ENCODE measurements at places on chromosomes 11 and 22.

DNA sequence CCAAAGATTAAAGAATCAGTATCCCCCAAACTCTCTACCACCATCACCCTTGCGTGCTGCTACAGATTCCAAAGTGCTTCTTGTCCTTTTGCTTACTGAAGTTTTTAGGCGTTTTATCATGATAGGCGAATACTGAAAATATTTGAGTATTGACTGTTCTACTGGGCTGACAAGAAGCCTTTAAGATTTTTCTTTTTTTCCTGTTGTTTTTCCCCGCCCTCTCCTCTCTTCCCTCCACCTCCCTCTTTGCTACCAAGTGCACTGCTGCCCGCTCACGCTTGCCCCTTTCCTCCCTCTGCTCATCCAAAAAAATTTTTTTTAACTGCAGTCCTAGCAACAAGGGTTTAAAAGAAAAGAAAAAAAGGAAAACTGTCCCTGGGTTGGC lies 679 bp downstream of the SPCS2 start:
- DNase-seq = no peak

GRCh38 chr11:121570453-121570852 lies 117.7 kb upstream of the SORL1-AS1 start:
- no peak for DNase-seq

DNA sequence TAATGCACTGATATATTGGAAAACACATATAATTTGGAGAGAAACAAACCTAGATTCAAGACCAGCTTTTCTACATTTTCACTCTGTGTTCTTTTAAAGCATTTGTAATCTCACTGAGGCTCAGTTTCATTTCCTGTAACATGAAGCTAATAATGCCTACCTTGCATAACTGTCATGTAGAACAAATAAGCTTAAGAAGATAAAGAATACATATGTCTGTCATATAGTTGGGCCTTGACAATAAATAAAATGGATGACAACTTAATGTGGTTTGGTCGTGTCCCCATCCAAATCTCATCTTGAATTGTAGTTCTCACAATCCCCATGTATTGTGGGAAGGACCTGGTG lies 35.2 kb upstream of the FIBIN start:
- DNase-seq = no peak

GRCh38 chr11:68251765-68252164 lies 20.0 kb downstream of the C11orf24 start:
- DNase-seq = no peak

DNA sequence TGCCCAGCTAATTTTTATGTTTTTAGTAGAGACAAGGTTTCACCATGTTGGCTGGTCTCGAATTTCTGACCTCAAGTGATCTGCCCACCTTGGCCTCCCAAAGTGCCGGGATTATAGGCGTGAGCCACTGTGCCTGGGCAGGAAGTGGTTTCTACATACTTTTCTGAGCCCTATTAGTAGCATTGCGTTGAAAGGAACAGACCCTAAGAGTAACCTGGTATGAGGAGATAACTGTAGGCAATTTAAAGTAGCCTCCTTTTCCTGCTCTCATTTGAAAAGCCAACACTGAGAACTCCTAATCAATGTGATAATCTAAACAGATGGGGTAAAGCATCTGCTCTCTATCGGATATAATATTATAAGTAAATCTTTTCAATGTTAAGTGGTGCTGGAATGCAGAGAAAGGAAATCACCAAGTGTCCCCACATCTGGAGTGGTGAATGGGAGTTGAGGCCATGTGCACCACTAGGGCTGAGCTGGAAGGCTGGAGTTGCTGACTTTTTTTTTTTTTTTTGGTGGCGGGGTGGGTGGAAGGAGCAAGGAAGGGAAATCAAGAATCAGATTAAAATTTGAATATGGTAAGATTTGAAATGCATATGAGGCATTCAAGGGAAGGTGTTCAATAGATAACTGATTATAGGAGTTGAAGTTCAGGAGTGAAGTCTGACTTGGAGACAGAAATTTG lies 20.7 kb downstream of the PDHX start:
- DNase-seq = no peak

DNA sequence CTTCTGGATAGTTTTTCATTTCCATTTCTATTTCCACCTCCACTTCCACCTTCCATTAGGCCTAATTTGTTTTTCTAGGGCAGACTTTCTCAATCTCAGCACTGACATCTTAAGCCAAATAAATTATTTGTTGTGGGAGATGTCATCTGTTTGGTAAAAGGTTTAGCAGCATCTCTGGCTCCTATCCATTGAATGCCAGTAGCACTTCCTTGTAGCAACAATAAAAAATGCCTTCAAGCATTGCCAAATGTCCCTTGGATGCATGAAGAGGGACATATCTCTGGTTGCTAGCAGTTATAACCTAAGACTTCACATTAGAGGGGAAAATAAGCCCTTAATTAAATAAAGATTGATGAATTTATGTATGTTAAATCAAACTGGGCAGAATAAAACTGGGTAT lies 1.9 kb downstream of the OR52A5 start:
- no peak for DNase-seq

GRCh38 chr22:29306175-29306834 lies at the start of gene GAS2L1:
Gene GAS2L1 (plus strand): TSS chr22:29306650. CDS start chr22:29308106, 1,456 bp downstream.
- DNase-seq = no peak

GRCh38 chr11:122137078-122137793 lies 21.2 kb upstream of the BLID start:
- DNase-seq = peak; percentile 68

GRCh38 chr11:112156956-112157766 lies 6.7 kb downstream of the IL18 start:
- DNase-seq = peak; percentile 99

GRCh38 chr22:46504584-46504983 lies 32.8 kb downstream of the CELSR1 start:
- peak; percentile 56 for DNase-seq

DNA sequence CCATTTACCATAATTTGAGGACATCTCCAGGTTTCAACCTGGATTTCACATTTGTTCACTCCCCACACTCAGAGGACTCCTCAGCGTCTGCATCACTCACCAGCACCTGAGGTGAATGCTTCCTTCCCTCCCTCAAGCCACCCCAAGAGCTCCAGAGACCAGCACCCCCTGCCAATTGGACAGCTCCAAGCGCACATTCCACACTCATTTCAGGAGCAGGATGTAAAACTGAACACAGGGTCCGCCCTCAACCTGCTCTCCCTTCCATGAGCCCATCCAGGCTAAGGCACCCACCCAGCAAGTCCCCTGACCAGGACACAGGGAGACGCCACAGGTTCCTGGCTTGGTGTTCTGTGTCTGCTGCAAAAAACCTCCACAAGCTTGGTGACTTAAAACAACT lies 3.9 kb downstream of the SCGB1D1 start:
- no peak for DNase-seq

- DNase-seq = no peak
Observed at GRCh38 chr11:60204922-60205321, 22.0 kb upstream of the MS4A6A start.

GRCh38 chr11:18749681-18750319 lies 23.8 kb upstream of the IGSF22 start:
- DNase-seq = peak; percentile 6

GRCh38 chr22:45975164-45976161 lies 1.5 kb downstream of the WNT7B start:
- DNase-seq = no peak

GRCh38 chr22:48808038-48808960 lies 1019.4 kb downstream of the BRD1 start:
- no peak for DNase-seq

GRCh38 chr11:71119656-71120269 lies 132.6 kb downstream of the SHANK2 start:
- DNase-seq = no peak

GRCh38 chr11:34600339-34601084 lies 20.4 kb upstream of the EHF start:
- DNase-seq = no peak

- no peak for DNase-seq
Observed at GRCh38 chr11:46896719-46897406, 21.5 kb downstream of the LRP4 start.

DNA sequence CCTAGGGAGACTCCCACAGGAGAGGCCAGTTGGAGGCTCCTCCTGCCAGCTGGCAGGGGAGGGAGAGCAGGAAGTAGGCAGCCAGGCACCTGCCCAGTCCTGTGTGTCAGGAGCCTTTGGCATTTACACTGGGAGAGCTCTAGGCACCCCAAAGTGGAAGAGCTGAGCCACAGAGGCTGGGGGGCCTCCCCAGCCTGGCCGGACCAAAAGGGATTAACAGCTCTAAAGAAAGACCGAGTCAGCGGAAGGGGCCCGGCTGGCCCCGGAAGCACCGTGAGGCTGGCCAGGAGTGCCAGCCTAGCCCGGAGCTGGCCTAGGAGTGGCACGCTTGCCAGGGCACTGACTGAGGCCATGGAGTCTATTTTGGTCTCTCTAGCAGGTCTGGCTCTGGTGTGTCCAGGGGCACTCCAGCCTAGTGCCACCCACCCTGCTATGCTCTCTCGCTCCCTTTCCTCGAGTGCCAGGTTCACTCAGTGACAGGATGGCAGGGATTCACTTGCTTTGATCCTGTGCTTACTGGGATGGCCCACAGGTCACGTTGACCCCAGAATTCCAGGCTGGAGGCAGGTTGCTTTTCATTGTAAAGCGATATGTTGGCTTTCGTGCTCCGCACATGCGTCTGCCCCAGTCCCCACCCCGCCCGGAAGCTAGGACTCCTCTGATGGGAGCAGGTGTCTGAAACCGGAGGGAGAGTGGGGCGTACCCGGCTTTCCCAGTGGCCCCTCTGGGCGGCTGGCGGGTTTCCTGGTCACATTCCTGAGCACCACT lies 3.3 kb upstream of the KMT5B start:
- no peak for DNase-seq

GRCh38 chr22:50732681-50733080 lies 5.3 kb upstream of the ACR start:
- DNase-seq = no peak

- no peak for DNase-seq
Observed at GRCh38 chr11:119592642-119593041, 136.4 kb downstream of the NECTIN1 start.

DNA sequence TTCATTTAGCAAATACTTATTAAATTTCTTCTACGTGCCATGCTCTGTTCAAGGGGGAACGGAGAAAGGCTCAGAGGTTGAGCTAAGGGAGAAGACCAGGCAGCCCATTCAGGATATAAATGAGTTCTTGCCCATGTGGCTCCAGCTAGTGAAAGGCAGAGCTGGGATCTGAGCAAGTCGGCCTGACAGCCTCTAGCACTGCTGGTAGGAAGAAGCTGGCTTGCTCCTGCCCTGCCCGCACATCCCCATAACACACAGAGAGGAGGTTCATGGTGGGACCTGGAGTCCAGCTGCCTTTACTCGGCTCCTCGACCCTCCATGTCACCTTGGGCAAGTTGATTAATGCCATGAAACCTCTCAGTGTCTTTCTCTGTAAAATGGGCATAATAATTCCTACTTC lies 2.0 kb downstream of the SLC15A3 start:
- no peak for DNase-seq

DNA sequence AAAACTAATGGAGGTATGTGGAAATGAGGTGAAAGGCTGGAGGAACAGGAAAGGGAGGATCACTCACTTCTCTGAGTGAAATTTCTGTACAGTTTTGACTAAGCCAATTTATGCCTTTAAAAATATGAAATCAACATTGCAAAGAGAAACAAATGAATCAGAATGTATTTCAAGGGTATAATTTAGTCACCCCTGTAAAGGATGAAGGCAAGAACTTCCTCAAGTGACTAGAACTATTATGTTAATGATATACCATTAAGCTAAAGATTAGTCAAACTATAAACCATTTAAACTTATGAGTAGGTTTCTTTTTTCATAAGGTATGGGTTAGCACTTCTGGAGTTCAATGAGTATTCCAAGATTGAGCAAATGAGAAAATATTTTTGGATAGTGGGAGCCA lies 184.5 kb upstream of the CHORDC1 start:
- no peak for DNase-seq

GRCh38 chr11:129143335-129143734 lies 48.8 kb downstream of the ARHGAP32 start:
- DNase-seq = peak; percentile 97

- DNase-seq = peak; percentile 66
Observed at GRCh38 chr22:41285441-41285819, 557 bp downstream of the RANGAP1 start.

GRCh38 chr11:12474871-12475270 lies 97.5 kb downstream of the PARVA start:
- no peak for DNase-seq

DNA sequence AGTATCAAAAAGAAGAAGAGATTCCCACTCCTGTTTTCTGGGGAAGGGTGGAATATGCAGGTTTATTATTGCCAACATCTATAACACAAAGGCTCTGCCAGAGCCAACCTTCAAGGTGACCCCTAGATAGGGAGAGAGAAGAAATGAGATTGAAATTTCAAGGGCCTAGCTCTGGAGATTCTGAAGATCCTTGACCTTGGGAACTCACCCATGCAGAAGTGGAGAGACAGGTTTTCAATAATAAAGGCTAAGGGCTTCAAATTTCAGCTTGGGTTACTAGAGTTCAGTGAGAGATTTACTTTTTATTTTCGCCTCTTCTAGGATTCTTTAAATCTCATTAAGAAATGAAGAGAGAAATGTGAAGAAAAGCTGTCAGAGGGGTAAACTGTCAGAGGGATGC lies 98.4 kb downstream of the CD44 start:
- DNase-seq = no peak

DNA sequence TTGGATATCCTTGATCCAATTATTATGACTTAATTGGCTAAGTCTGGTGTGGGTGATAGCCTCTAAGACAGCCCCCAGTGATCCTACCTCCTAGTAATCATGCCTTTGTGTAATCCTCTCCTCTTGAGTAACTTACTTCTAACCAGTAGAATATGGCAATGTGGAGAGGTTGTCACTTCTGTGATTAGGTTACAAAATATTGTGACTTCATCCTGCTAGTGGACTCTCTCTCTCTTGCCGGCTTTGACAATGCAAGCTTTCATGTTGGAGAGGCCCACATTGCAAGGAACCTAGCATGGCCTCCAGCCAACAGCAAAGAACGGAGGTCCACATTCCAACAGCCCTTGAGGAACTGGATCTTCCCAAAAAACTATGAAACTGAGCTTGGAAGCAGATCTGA lies 19.5 kb downstream of the YPEL4 start:
- DNase-seq = no peak

DNA sequence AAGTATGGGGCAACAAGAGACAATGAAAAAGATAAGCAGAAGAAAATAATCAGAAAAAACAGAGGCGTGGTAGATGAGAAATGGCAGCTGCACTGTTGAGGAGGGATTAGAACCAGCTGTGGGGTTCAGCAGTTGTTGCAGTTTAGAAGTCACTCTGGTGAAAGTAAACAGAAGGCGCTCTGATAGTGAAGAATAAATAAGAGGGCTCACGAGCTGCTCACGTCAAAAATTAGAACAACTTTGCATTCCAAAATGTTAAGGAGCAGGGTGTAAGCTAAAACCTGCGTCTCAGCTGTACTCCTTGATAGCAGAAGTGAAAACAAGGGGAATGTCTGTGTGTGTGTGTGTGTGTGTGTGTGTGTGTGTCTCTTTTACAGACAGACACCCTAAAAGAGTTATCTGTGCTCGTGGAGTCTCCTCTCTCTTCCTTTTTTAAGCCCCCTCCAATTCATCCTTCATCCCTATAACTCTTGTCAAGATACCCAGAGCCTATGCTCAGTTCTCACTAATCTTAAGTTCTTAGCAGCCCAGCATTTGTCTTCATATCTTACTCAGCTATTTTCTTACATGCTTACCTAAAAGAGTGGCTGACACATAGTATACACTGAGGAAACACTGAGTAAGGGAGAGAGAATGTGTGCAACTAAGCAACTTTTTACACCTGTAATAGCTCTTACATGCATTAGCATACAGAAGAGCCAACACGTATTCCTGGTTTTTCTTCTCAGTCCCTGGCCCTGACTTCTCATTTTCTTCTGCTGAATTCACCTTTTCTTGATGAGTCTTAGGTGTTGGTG lies 8.9 kb downstream of the TTC17 start:
- no peak for DNase-seq

- DNase-seq = no peak
Observed at GRCh38 chr11:958101-958500, 32.4 kb downstream of the AP2A2 start.
